ENCODE measurements at places on chromosomes 11 and 22.

DNA sequence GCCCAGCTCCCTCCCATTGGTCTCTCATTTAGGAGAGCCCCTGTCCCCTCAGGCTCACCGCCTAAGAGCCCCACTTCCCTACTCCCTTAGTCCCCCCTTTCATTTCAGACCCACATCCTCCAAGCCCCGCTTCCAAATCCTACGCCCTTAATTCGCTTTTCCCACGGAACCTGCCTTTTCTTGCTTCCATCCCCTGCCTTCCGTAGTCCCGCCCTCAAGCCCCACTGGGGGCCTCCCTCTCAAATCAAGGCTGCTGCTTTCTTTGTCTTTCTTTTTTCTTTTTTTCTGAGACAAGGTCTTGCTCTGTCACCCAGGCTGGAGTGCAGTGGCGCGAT is 396 bp downstream of the CCDC157 start:
- DNase-seq = no peak

DNA sequence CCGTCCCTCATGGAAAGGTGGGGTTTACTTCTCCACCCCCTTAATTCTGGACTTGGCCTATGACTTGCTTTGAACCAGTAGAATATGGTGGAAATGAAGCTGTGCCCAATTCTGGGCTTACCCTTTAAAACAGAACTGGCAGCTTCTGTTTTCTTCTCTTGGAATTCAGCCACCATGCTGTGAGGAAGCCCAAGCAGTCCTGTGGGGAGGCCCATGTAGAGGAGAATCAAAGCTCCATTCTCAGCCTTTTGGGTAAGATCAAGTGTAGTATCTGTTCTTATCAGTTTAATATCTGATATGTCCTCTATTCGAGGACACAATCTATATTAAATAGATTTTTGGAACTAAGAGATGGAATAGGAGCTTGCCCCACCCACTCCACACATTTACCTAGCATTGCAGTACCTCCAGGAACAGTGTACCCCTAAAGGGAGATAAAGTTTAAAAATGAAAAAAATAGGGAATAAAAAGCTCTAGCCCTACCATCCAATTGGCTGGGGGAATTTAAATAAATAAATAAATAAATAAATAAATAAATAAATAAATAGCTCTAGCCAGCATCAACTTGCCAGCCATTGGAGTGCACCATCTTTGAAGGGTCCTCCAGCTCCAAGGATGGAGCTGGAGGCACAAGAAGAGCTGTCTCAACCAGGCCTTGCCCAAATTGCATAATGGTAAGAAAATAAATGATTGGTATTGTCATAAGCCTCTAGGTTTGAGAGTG is 13.2 kb upstream of the SYVN1 start:
- DNase-seq = no peak

GRCh38 chr11:27361649-27362431 is 1.2 kb downstream of the CCDC34 start:
- DNase-seq = no peak

DNA sequence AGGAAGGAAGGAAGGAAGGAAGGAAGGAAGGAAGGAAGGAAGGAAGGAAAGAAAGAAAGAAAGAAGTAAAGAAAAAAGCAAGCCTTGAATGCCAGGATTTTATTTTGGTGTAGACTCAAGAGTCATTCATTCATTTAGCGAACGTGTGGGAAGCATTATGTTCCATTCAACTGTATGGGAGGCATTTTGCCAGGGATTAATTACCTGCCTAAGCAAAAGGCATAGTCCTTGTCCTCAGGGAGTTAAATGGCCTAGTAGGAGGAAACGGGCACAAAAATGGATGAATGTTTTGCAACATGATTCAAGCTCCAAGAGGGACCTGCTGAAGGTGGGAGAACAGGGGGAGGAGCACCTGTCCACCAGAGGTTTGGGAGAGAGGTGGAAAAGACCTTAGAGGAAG is 16.2 kb upstream of the ZNRF3 start:
- DNase-seq = no peak

- peak; percentile 49 for DNase-seq
Measured at GRCh38 chr11:128519338-128519737, 68.0 kb downstream of the ETS1 start.

DNA sequence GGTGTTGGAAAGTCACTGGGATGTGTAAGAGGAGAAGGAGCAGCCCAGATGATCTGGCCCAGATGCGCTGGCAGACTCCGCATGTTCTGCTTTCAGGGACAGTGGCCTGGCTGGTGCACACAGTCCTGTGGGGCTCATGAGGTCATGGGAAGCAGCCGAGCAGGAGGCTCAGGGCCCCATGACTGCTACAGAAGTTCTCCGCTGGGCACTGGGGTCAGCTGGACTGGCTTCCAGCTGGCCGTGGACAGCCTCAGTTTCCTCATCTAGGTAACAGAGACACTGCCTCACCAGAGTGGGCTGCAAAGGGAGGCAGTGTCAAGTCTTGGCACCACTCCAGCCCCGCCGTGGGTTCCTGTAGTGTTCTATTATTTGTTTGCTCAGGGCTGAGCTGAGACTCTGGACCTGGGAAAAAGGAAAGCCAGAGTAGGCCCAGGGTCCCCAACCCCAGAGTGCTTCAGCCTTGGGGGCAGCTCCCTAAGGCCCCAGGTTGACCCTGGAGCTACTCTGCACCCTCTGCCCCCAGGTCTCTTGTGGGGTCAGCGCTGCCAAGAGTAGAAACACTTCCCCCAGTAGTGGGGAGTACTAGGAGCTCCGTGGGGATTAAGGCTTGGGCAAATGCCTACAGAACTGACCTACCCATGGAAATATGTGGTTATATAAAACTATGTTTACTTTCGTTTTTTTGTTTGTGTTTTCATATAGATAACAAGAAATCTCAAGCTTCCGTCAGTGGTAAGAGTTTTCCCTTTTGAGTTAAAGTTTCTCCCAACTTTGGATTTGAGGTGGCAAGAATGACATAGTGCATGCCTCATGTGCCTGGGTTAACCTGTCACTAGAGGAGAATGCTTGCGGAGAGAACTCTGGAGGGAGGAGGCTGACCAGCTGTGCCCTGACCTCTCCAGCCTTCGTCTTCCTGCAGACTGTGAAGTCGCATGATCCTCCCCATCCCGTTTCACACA is 45.3 kb downstream of the MED15 start:
- DNase-seq = no peak
